ENCODE measurements at places on chromosomes 4 and X.

DNA sequence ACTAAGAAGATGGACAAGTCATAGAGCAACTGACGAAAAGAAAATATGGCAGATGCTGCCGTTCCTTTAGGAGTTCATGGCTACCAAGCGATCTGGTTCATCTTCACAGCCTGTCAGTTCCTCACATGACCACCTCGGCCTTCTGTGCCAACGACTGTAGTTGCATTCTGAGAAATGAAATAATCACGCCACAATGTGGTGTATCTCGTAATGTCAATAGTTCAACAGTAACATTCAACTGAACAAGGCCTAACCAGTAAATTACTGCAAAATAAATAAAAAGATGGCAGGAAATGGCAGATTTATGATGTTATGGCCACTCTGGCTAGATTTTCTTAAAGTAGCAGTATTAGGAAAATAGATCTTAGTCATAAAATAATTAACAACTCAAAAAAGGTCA lies 4.4 kb downstream of the GPRIN3 start:
- no peak for DNase-seq

GRCh38 chr4:36343501-36344175 lies 62.2 kb downstream of the DTHD1 start:
- no peak for DNase-seq

GRCh38 chr4:142539796-142540482 lies 306.2 kb downstream of the INPP4B start:
- no peak for DNase-seq

DNA sequence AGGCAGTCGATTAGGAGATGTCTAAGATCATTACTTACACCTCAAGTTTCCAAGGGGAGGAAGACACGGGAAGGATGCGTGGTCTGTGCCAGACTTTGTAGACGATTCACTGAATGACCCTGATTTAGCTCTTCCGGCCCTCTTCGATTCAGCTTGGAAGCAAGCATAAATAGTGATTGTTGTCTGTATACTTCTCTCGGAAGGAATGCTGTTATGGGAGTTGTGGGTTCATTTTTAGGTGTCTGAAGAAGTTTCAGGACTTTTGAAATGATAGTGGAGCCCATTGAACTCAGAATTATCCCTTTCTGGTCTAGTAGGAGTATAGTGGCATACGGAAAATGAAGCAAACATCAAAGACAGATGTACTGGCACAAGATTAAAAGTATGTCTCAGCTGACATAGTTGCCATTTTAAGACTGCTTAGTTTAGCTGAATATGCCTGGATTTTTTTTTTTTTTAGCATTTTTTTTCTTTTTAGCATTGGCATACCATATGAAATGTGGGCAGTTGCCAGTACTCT lies 1.0 kb upstream of the ANKRD17 start:
- DNase-seq: no peak

GRCh38 chr4:8435656-8436121 lies 4.8 kb downstream of the ACOX3 start:
- peak; percentile 14 for DNase-seq

GRCh38 chrX:47293106-47293505 lies 60.3 kb downstream of the USP11 start:
- DNase-seq: no peak

DNA sequence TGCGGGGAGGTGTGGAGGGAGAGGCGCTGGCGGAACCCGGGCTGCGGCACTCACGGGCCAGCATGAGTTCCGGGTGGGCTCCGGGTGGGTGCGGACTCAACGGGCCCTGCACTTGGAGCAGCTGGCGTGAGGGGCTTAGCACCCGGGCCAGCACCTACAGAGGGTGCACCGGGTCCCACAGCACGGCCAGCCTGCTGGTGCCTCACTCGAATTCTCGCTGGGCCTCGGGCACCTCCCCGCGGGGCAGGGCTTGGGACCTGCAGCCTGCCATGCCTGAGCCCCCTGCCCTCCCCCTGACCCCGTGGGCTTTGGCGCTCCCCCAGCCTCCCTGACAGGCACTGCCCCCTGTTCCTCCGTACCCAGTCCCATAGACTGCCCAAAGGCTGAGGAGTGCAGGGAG lies 10.8 kb upstream of the CAMK2D start:
- no peak for DNase-seq

DNA sequence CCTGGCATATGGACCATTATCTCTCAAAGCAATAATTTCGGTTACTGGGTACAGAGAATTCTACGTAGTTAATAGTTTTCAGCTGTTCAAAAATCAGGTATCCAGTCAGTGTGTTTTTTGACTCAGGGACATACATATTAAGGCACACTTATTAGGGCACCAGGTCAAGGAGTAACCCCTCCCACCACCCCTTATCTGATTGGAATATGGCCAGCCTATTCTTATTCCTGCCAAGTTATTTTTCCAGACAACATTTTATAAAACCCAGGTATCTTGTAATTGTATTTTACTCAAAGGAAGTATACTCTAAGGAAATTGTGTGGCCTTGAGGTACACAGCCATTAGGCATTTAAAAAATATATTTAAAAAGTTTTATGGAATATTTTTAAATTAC lies 4.3 kb downstream of the ZFX start:
- DNase-seq: no peak

DNA sequence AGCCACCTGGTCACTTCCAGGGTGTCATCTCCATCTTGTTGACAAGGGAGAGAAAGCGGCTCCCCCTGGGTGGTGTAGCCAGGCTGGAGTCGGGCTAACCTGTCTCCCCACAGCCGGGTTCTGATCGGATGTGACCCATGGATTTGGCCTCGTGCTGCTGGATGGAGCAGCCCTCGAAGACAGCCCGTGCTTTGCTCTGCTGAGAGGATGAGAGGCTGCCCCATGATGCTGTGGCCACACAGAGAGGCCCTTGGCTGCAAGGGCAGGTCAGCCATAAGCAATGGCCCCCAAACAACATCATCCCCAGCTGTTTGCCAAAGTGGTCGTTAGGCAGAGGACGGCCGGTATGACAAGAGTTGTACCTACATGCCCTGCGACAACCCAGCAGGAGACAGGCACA lies 106.6 kb downstream of the HMX1 start:
- no peak for DNase-seq

DNA sequence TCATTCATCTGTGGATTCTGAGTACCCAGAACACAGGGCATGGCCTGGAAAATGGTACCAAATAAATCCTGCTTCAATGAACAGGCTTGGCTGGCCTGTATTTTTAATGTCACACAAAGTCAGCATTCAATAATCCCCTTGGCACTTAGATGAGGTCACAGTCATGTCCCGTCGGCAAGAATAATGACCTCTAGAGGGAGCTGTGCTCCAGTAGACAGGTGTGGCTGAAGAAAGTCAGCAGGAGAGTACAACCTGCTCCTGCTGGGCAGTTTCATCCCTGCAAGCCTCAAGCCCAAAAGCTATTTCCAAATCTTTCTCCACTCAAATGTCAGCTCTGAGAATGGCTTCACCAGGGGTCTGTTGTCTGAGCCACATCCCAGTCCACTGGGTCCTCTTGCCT lies 404.0 kb upstream of the F9 start:
- peak; percentile 8 for DNase-seq

DNA sequence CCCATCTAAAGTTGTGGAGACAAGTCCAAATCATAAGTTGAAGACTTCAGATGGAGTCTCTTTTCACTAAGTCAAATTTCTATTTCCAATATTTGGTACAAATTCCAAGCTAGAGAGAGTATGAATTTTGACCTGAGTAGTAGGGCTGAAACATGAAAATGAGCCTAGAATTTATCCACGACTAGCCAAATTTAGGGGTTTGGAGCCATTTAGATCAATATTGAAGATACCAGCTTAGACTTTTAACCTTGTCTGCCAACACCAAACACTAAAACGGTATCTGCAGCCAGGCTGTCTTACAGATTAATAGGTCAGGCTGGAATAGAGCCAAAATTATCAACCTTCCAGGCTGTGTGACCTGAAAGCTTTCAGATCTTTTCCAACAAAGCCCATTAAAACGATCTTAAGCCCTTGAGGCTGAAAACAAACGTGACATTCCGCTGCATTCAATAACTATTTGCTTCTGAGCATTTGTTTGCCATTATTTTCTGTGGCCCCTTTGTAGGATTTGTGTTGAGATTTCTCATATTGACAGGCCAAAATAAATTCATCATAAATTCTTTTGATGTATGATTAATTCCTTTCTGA lies 268.7 kb upstream of the DKK2 start:
- no peak for DNase-seq

DNA sequence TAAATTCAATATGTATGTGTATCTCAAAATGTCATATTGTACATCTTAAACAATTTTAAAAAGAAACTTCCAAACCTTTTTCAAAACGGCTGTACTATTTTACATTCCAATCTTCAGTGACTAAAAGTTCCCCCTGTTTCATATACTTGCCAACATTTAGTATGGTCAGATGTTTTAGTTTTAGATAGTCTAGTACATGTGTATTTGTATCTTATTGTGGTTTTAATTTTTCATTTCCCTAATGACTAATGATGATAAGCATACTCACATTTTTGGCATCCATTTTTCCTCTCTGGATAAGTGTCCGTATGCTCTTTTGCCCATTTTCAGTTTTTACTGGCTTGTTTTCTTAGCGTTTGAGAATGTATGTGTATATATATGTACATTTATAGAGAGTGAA lies 212.2 kb upstream of the MAGEB18 start:
- peak; percentile 3 for DNase-seq

GRCh38 chr4:104457308-104457981 lies 37.2 kb downstream of the CXXC4 start:
- DNase-seq: no peak

DNA sequence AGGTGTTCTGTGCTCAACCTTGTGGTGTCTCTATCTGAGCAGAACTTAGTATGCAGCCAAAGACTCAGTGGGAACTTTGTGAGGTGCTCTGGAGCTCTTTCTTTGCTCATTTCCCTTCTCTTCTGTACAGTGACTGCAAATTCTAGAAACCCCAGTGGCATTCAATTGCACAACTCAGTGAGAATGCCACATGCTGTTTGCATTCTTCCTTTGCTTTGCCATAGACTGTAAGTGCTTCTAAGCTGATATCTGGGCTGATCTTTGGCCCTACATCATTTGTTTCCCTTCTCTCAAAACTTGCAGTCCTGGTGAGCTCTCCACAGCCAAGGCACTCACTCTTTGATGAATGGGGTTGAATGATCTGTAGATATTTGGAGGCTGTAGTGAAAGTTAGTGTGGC lies 7.0 kb downstream of the PNMA3 start:
- DNase-seq: no peak

GRCh38 chr4:174423257-174423944 lies 98.9 kb downstream of the HPGD start:
- DNase-seq: peak; percentile 61

- no peak for DNase-seq
Observed at GRCh38 chrX:57232658-57233360, 53.7 kb upstream of the FAAH2 start.

DNA sequence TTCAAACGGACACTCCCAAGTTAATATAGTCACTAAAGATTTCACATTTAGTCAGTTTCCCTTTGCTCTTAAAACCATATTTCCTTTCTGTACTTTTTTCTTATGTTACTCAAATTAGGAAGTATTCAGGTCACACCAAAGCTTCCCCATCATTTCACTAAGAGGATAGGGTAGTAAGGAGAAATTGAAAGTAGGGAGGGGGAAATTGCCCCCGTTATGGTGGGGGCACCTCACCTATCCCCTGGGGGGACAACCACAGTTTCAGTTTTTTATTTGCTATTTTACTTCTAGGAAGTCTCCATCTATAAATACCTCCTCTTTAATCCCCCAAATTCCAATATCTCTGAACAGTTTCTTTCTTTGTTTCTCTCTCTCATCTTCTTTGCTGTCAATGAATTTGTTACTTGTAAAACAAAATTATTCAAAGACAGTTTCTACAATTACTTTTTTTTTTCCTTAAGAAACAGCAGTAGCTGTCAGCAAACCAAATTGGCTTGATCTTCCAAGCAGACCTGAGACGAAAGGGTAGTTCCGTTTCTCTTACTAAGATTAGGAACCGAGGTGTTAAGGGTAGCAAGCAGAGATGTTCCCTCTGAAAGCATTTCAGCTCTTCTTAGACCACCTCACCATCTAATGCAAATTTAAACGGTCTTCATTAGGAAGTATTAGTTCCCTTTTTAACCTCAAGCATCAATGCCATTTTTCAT lies 160.2 kb upstream of the KLF3 start:
- DNase-seq: no peak

DNA sequence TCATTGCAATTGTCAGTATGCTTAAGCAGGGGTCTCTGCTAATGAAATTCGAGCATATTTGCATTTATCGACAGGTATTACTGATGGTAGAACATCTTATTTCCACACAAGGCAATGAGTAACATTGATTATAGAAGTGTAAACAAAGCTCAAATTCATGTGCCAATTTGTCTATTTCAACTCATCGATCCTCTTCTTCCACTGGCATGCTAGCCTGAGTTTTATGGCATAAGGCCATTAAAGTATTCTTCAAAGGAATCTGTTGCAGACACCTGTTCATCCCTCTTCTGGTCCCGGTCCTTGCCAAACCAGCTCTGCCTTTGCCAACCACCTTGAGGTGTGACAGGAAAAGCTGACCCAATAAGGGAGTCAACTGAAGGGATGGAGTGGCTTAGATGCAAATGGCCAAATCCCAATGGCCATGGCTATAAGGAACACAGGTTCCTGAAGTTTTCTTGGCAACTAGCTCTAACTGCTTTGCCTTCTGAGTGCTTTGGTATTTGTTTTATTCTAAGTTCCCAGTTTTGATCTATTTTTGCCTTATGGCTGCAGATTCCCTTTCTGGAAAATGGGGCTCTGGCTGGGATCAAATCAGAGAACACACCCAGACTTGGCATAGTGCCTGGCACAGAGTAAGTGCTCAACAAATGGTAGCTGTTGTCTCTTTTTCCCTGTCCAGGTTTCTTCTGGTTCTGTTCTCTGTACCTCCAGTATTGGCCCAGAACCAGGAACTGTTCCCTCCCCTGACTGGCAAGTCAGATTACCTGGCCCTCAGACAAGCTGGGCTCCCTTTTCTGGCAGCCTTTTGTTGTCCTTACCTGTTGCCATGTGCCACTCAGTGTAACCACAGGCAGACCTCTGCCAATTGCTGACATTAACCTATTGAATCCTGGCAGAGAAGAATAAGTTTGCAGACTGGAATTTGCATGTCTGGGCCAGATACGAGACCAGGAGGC lies 63.1 kb downstream of the RTL9 start:
- no peak for DNase-seq

GRCh38 chrX:77347572-77347971 lies 99.6 kb upstream of the FGF16 start:
- DNase-seq: no peak

- DNase-seq: no peak
Observed at GRCh38 chr4:47538111-47538824, 53.2 kb downstream of the ATP10D start.

- DNase-seq: no peak
Observed at GRCh38 chr4:117010671-117011070, 74.7 kb downstream of the TRAM1L1 start.

DNA sequence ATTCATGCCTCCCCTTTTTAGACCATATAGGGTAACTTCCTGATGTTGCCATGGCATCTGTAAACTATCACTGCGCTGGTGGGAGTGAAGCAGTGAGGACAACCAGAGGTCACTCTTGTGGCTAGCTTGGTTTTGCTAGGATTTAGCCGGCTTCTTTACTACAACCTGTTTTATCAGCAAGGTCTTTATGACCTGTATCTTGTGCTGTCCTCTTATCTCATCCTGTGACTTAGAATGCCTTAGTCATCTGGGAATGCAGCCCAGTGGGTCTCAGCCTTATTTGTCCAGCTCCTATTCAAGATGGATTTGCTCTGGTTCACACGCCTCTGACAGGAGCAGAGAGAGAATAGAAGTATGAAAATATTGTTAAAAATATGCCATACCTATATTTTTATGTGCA lies 355.7 kb downstream of the ADGRL3 start:
- no peak for DNase-seq
